ENCODE measurements at places on chromosomes 12 and 14.
A peak's percentile ranks its signal among the peaks of the same experiment; 100 is the strongest.

DNA sequence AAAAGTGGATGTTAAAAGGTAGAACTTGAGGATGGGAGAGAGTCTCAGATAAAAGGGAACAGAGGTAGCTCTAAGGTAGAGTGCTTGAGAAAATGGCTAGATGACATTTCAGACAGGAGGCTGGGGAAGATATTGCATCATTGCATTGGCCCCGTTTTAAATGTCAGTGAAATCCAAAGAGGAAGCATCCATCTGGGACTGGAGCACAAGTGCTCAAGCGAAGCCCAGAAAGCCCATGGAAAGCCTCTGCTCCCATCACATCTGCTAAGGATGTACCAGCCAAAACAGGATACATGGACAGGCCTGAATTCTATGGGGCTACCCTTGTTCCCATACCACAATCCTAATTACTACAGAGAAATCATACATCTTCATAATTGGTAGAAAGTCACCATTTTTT, 581.5 kb upstream of the TMEM132C start:
- no peak for DNase-seq

GRCh38 chr12:67068761-67069450, 200.3 kb upstream of the CAND1 start:
- peak; percentile 53 for DNase-seq

DNA sequence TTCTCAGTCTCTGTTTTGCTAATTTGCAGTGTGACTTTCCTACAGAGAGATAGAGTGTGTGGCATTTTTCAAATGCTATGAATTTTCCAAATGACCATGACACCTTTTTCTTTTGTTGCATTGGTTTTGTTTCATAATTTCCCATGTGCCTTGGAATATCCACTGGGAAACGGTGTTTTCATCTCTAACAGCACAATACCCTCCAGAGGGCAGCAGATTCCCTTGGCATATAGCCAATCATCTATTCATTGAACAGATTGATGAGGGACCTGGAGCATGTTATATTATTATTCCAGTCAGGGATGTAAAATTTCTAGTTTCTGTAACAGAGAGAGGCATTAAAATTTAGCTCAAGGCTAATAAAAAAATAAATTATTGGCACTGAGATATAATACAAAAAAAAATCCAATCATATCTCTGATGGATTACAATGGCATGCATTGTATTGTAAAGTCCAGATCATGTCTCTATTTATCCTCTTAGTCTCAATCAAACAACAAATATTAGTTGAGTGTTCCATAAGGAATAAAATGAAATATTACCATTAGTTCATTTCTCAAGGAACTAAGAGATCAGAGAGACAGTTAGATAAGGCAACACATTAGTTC, 29.6 kb upstream of the NTN4 start:
- no peak for DNase-seq

DNA sequence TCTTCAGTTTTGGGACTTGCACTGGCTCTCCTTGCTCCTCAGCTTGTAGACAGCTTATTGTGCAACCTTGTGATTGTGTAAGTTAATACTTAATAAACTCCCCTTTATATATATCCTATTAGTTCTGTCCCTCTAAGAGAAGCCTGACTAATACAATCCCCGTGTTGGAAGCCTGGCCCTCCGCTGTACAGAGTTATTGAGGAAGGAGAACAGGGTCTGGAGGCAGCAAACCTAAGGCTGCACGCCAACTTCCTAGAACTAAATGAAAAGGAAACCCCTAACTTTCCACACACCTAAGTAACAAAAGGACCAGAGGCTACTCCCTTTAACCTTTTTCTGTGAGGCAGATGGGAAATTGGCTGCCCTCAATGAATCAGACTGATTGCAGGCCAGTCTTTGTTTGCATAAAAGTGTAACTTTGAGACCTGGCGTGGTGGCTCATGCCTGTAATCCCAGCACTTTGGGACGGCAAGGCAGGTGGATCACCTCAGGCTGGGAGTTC, 42.6 kb upstream of the LIMA1 start:
- DNase-seq = no peak

GRCh38 chr12:61713121-61713520, 547.1 kb upstream of the USP15 start:
- no peak for DNase-seq

DNA sequence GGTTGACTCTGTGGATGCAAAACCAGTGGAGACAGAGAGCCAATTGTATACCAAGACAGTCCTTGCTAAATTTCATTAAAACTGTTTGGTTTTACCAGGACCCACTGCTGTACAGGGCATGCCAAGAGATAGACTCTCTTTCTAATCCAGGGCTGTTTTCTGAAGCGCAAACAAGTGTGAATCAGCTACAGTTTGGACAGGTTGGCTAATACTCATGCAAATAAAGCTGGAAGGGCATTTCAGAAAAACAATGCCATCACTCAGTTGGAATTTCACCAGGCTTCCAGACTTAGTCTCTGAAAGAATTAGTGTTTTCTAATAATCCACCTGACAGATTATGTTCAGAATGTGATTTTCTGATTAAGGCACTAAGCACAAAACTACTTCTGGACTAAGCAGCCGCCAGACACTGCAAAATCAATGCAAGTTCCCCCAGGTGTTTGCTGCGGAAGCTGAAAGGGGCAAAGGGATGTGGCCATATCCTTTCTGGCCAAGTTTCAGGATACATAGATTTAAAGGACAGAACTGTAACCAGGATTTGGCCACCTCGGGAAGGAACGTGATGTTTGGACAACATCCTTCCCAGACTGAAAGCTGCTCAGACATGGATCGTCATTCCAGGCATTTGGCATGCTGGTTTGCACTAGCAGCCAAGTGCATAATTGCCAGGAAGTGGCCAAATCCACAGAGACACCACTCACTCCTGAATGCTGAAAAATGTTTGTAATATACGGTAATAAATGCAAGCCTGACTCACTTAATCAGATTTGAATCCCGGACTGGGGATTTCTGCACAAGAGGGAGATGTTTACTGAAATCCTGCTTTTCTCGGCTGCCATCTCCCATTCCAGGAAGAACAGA, 32.0 kb upstream of the CDKN3 start:
- DNase-seq = no peak

DNA sequence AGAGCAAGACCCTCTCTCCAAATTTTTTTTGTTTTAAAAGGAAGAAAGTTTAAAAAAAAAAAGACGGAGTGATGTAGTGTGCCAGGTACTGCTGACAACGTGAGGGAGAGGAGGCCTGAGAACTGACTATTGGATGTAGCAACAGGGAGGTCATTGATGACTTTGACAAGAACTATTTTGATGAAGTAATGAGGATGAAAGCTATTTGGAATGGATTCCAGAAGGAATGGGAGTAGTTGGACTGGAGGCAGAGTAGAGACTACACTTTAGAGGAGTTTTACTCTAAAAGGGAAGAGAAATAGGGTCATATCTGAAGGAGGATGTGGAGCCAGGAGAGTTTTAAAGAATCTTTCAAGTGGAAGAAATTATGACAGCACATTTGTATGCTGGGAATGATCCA, 27.8 kb upstream of the SLC38A2 start:
- DNase-seq = no peak

DNA sequence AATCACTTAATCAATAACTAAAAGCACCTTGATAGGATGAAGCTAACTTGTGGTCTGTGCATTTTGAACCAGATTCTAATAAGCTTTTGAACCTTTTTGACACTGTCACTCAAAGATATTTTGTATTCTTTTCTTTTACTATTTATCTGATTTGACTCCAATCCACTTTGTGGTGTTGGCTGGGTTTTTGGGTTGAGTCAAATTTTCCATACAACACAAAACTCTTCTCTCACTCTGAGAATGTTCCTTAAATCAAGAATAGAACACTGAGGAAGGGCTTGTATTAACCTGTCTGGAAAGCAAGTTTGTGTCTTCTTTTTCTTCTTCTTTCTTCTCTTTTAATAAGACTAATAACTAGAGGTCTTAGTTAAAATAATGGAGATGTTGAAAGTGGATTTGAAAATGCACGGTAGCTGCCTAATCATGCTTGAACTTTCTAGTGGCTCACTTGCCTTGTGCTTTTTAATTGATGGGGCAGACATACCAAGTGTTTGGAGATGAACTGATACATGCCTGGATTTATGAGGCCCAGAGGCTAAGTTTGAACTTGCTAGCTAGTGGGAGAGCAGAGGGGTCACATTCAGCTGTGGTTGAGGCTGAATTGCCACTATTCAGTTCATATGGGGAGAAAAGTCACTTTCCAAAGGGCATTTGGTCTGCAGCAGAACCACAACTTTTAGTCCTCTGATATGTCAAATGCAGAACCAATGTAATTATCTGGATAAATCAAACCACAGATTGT, 93.5 kb upstream of the PTHLH start:
- no peak for DNase-seq

DNA sequence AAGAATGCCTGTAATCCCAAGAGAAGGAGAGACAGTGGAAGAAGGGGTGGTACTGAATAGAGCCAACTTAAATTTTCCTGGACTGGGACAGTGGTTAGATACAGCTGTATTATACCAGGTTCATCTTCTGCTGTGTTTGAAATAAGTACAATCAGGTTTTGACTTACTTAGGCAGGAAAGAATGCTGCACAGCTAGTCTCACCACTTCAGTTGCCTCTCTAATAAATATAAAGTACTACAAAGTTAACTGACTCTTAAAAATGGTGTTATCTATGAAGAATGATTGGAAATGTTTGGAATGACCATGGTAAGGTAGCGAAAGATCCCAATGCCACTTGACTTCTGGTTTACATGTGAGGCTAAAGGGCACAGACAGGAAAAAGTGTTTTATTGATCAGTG, 652.1 kb downstream of the NOVA1 start:
- no peak for DNase-seq

- peak; percentile 15 for DNase-seq
Measured at GRCh38 chr12:3303410-3304136, 187.4 kb upstream of the PRMT8 start.

GRCh38 chr14:101810897-101811621, 49.5 kb downstream of the PPP2R5C start:
- no peak for DNase-seq

All from activated CD4-positive, alpha-beta T cell treated with anti-CD3 and anti-CD28 coated beads for 48 hours (primary cell).